ENCODE measurements at places on chromosomes 5 and 9.
A peak's percentile ranks its signal among the peaks of the same experiment; 100 is the strongest.

DNA sequence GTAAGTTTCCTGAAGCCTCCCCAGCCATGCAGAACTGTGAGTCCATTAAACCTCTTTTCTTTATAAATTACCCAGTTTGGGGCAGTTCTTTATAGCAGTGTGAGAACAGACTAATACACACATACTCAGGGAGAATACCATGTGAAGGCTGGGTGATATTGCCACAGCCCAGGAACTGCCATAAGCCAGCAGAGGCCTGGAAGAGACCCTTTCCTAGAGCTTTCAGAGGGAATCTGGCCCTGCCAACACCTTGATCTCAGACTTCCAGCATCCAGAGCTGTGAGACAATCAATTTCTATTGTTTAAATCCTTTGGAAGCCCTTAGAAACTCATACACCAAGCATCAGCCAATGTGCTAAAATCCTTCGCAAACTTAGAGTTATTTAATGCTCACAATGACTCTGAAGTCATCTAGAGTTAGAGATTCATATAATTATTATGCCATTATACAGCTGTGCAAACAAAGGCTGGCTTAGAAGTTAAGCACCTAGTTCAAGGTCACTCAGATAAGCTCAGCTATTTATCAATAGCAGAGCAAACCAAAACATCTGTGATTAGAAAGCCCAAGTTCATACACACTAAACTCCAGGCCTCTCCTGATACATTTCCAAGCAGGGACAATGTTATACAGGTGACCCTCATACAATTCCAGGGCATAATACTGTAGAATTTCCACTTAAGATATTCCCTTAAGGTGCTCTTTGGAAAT is 531.8 kb upstream of the DAP start:
- DNase-seq, result no peak

GRCh38 chr9:121610638-121610953 is 40.8 kb upstream of the DAB2IP start:
- DNase-seq, result no peak

DNA sequence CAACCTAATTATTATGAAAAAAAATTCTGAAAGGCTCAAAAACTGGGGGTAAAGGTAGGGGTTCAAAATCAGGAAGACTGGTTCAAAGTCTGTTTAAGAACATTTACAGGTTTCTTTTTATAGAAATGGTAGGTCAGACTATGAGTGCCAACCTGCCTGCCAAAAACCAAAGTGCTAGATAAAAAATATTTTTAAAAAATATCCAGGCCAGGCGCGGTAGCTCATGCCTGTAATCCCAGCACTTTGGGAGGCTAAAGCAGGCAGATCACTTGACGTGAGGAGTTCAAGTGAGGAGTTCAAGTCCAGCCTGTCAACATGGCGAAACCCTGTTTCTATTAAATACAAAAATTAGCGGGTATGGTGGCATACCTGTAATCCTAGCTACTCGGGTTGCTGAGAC is 67.0 kb downstream of the NR3C1 start:
- DNase-seq, result no peak

- no peak for DNase-seq
These were observed 27.3 kb upstream of the MUSK start for GRCh38 chr9:110641293-110641692.

DNA sequence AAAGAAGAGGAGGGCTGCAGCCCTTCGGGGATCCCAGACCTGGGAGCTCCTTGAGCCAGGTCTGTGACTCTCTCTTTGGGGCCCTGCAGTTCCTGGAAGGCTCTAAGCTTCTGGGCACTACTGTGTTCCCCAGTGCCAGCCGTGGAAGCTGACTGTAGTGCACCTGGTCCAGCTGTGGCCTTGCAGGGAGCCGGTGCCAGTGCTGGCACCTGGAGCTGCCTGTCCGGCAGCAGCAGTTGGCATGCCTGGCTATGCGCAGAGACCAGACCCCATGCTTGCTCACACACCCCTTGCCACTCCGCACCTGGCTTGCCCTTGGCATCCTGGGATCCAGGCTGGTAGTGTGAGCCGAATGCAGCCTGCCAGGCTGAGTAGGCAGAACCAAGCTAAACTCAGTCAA is 91.0 kb upstream of the PUM3 start:
- no peak for DNase-seq

- no peak for DNase-seq
These were observed 753 bp upstream of the STC2 start for GRCh38 chr5:173328844-173329490.

- no peak for DNase-seq
These were observed 57.1 kb upstream of the FUBP3 start for GRCh38 chr9:130522233-130522808.

- DNase-seq, result peak; percentile 40
These were observed 8.3 kb upstream of the EEIG1 start for GRCh38 chr9:127989094-127989493.

- no peak for DNase-seq
These were observed 56.6 kb upstream of the CAMK4 start for GRCh38 chr5:111167551-111167950.

GRCh38 chr5:93336330-93337110 is 244.5 kb downstream of the NR2F1-AS1 start:
- DNase-seq, result no peak

GRCh38 chr5:128466980-128467379 is 71.1 kb downstream of the FBN2 start:
- no peak for DNase-seq

DNA sequence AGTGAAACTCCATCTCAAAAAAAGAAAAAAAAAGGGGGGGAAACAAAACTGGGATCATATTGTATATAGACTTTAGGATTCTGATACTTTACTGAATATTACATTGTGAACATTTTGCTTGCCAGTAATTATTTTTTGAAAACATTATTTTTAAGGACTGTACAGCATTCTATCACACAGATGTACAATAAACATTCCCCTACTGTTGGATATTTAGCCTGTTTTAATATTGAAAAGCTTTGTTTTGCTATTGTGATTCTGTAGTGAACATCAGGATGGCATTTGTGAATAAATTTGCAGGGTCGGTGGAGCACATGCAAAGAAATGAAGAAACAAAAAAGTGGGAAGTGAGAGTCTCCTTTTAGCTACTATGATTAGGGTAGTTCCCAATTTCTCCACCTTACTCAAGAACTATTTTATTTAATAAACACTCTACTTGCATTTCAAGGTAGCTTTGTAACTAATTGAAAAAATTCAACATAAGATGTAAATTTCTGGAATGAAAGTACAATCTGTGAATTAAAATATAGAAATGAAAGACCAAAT is 18.7 kb downstream of the RASGRF2 start:
- no peak for DNase-seq

DNA sequence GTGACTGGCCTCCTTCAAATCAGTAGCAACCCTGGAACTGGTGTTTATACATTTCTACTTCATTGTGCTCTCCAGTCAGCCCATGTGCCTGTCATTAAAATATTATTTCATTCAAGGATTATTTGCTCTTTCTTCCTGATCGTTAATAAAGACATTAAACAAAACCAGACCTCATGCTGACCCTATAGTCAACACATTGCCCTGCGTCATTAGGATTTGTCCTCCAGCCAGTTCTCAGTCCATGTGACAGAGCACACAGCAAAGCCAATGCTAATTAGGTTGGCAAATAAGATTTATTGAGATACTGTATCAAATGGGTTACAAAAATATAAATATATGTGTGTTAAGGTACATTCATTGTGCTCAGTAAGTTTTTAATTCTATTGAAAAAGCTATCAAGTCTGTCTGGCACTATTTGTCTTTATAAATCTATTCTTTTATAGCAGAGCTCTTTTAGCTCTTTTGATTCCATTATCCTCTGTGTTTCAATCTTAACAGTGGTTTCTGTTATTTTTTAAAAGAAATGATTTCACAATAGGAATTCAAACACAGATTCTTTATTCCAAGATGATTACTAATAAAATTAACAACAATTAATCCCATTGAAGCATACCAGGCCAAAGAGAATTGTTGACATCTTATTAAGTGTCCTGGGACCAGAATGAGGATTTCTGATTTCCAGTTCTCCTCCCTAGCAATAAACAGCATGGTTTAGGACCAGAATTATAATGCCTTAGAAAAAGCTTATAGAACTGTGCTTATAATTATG is 209.4 kb upstream of the RGMB start:
- DNase-seq, result no peak

- DNase-seq, result no peak
These were observed 28.9 kb downstream of the FAM151B start for GRCh38 chr5:80516826-80517225.

GRCh38 chr5:134637116-134637721 is 4.6 kb upstream of the SAR1B start:
- DNase-seq, result no peak

- DNase-seq, result peak; percentile 11
These were observed 25.6 kb downstream of the ANKS6 start for GRCh38 chr9:98770717-98771116.

DNA sequence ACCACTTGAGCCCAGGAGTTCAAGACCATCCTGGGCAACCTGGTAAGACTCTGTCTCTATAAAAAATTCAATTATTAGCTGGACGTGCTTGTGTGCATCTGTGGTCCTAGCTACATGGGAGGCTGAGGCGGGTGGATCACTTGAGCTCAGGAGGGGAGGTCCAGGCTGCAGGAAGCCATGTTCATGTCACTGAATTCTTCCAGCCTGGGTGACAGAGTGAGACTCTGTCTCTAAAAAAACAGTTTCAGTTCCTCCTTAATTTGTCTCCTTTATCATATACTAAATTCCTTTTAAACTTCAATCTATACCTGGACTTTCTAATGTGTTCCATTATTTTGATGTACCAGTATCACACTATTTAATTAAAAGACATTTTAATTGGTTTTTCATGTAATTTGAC is 422.2 kb upstream of the TLE4 start:
- DNase-seq, result no peak

DNA sequence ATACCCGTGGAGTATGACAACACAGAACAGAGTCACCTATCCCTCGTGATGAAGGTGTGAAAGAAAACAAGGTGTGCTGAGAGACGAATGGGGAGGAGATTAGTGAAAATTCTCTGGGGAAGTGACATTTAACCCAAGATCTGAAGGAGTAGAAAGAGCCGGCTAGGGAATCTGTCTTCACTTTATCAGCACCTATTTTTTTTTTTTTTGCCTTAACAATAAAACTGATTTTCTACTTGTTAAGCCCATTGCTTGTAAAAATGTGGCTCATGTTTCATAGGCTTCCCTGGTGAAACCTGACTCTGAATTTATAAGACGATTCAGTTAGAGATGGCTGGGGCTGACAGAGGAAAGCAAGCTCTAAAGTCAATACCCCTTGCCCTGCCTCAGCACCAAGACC is 322.6 kb upstream of the MSX2 start:
- DNase-seq, result no peak

DNA sequence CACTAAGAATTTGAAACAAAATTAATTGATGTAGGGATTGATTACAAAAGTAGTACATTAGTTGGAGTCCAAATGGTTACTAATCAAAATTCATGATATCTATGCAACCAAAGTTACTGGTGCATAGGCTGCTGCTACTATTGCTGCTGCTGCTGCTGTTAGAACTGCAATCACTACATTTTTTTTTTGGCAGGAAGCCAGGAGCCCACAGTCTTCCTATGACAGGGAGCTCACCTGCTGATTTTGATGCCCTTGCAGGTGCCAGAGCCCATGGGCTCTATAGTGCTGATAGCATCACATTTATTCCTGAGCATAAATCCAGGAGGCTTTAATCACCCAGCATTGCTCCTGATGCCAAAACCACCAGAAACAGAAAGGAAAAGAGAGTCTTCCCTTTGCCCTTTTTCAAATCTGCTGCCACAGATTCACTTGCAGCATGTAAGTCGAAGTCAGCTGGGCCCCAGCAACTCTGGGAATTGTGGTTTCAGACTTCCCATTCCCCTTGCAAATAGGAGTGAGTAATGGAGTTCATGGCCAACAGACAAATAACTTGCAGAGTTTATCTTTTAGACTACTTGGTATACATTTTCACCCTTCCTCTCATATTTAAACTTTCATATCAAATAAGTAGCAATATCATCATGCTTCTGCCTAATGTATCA is 17.6 kb downstream of the SLCO6A1 start:
- no peak for DNase-seq

DNA sequence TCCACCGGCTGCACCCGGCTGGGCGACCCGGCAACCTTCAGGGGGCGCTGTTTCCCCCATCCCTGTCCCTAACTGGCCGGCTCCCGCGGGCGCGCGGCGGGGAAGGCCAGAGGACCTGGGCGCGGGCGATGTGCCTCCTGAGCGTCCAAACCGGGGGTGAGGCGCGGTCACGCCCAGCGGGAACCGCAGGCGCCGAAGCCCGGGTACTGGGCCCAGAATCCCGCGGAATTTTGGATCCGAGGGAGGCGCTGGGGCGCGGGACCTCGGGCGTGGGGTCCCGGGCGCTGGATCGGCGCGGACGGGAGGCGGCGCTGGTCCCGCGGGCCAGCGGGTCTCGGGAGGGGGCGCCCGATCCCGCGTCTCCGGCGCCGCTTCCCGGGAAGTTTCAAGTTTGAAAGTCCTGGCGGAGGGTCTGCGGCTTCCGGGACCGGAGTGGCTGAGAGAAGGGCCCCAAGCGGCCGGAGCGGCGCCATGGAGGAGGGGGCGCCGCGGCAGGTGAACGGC is at the start of gene PKN3:
Gene PKN3, plus strand, starts transcription at position 59 of the 504 bp plus-strand sequence. Its CDS starts 413 bp downstream, at position 472.
- DNase-seq, result peak; percentile 93

- DNase-seq, result no peak
These were observed 69.0 kb downstream of the DOCK2 start for GRCh38 chr5:169706071-169706470.

- no peak for DNase-seq
These were observed 477.7 kb downstream of the TAF11L14 start for GRCh38 chr5:18111906-18112465.

GRCh38 chr5:159343295-159344094 is 13.2 kb upstream of the IL12B start:
- DNase-seq, result no peak

GRCh38 chr5:143613329-143613728 is 198.6 kb upstream of the HMHB1 start:
- no peak for DNase-seq

GRCh38 chr5:76104027-76104426 is 20.8 kb downstream of the SV2C start:
- DNase-seq, result peak; percentile 56

DNA sequence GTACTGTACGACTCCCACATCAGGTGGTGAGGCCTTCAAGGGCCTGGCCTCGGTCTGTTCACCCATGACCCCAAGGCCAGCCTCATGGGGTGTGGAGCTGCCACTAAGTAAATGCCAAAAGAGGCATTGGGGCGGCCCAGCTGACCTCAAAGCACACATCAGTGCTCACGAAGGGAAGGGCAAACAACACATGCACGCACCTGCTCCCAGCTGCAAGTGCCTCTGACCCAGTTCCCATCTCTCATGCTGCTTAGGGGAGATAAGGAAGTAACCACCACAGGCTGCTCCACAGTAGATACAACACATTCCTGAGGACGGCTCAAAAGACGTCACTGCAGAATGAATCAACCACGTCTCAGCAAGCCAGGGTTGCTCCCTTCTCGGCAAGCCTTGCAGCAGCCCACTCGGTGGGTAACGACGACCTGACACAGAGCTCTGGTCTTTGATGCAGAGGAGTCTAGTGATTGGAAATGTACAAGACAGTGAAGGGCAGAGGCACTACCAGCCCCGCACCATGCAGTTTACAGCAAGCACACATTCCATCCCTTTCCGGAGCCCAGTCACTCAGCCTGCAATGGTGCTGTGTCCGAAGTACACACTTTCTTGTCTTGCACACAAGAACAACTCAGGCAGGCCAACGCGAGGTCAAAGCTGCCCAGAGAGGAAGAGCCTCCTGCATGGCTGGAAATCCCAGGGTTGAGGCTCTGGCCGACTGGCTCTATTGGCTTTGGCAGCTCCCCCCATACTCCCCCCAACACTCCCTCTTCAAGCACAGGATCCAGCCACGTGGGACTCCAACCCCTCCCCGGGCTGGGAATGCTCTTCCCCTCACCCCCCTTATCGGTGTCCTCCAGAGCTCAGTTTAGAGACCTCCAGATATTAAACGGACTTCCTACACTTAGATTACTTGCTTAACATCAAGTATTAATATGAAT is 31.8 kb downstream of the FABP6 start:
- peak; percentile 60 for DNase-seq

GRCh38 chr5:18114151-18114757 is 480.0 kb downstream of the TAF11L14 start:
- no peak for DNase-seq
